ENCODE measurements at places on chromosomes 6 and 20. TPM values are rescaled to one million over a fixed set of nuclear protein-coding genes. Genes with fewer than 3 reads are reported as not detected.

The DEFB116 gene
- total RNA-seq, result not detected

The MUCL3 gene
- not detected for total RNA-seq

The BCAS1 gene
- 2.4 TPM for total RNA-seq

The PCK1 gene
- total RNA-seq, result under 0.01 TPM

The FAM83B gene
- total RNA-seq, result 0.41 TPM

The RBPJL gene
- not detected for total RNA-seq

The FAM110A gene
- total RNA-seq, result 8.6 TPM

The SFTA2 gene
- total RNA-seq, result not detected

The CST2 gene
- total RNA-seq, result not detected

The MLN gene
- not detected for total RNA-seq

The SLC52A3 gene
- under 0.01 TPM for total RNA-seq

The FNDC11 gene
- total RNA-seq, result 6.1 TPM

The SNAP25 gene
- 140 TPM for total RNA-seq

The PSORS1C2 gene
- not detected for total RNA-seq

The CHRNA4 gene
- total RNA-seq, result 6.9 TPM

The OXT gene
- not detected for total RNA-seq

The PTCRA gene
- total RNA-seq, result not detected

The PREP gene
- total RNA-seq, result 33.0 TPM

The ADGRF4 gene
- not detected for total RNA-seq

The SLC22A7 gene
- total RNA-seq, result 0.41 TPM

The OR2H1 gene
- under 0.01 TPM for total RNA-seq

The ZNF133 gene
- 26.9 TPM for total RNA-seq

The PCMT1 gene
- total RNA-seq, result 152 TPM

The DLK2 gene
- total RNA-seq, result 8.6 TPM

The C20orf173 gene
- total RNA-seq, result under 0.01 TPM

The RBM38 gene
- 10.6 TPM for total RNA-seq

The CCDC167 gene
- 17.5 TPM for total RNA-seq

The AKIRIN2 gene
- total RNA-seq, result 57.1 TPM

The TNXB gene
- 4.5 TPM for total RNA-seq

The UNC5CL gene
- under 0.01 TPM for total RNA-seq

The TREM1 gene
- not detected for total RNA-seq

The ADGRB3 gene
- total RNA-seq, result 158 TPM

The PLA2G7 gene
- 1.6 TPM for total RNA-seq

The SAPCD1 gene
- 0.82 TPM for total RNA-seq

The CAGE1 gene
- total RNA-seq, result not detected

The GMDS gene
- 5.3 TPM for total RNA-seq

The TEAD3 gene
- 0.41 TPM for total RNA-seq

The WDR27 gene
- 18.3 TPM for total RNA-seq
